ENCODE measurements at places on chromosomes 2 and 18.
A peak's percentile ranks its signal among the peaks of the same experiment; 100 is the strongest.

DNA sequence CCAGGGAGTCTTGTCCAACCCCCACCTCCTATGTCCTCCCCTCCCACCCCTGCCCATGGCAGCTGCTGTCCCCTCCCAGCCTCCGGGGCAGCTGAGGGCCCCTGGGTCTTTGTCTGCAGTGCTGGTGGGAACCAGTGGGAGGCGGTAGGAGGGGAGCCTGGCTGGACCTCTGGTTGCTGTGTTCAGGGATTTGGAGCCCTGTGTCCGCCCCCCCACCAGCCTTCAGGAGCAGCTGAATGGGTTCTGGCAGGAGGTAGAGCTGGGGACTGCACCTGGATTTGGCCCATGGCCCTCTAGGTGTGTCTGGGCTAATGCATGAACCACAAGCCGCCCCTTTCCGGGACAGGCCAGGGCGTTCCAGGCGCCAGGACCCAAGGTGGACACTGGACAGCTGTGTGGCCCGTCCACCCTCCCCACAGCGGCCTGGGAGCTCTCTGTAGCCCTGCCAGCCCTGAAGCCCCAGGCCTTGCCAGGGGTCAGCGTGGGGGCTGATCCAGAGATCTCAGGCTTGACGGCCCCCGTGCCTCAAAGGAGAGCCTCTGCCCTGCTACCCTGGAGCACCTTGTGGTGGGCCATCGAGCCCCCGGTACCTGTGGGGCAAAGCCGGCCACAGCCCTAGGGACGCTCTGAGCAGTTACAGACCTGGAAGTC lies 25.4 kb downstream of the GPC1 start:
- DNase-seq: peak; percentile 26

DNA sequence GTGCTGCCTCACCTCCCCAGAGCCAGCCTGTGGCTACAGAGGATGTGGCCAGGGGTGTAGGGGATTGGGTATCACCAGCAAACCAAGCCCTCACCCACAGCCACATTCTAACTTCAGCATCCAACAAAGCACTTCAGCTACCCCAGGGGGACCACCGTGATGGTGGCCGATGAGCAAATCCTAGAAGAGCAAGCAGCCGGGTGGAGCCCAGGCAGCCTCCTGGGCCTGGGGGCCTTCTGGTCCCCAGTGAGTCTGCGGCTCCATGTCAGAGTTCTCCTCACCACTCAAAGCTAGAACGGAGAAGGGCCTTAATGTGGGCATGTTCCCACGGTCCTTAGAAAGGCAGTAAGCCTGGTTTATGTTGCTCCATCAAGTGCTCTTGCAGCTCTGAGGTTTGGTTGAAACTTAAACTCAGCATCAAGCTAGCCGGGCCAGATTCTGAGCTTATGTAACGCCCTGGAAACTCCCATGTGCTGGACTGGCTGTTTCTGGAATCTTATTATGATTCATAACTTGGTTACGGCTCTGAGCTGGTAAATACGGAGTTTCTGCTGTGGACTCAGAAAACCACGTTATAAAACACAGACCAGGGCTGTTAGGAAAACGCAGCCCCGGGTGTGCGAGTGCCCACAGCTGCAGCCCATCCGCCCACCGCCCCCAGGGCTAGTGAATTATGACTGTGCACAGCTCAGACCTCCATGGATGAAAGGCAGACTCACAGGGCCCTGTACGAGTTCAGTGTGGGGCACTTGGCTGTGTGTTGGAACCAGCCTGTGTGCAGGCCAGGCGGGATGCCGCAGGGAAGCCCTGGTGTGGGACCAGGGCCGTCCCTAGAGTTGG lies 99.8 kb downstream of the SEPTIN10 start:
- no peak for DNase-seq

GRCh38 chr2:21261591-21261990 lies 137.8 kb downstream of the TDRD15 start:
- DNase-seq: no peak

GRCh38 chr2:73705091-73705490 lies 32.1 kb downstream of the TPRKB start:
- DNase-seq: no peak

GRCh38 chr18:58178511-58178910 lies 134.5 kb downstream of the NEDD4L start:
- no peak for DNase-seq

DNA sequence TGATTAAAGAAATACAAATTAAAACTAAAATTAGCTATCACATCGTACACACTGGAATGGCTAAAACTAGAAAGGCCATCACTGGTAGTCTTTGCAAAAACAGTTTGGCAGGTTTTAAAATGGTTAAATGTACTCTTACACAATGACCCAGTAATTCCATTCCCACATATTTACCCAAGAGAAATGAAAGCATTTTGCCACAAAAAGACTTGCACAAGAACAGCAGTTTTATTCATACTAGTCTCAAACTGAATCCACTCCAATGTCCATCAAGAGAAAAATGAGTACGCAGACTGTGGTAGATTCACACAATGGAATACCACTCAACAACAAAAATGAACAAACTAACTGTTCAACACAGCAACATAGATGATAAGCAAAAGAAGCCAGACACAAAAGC lies 29.1 kb downstream of the SP140L start:
- no peak for DNase-seq

GRCh38 chr2:61694312-61695274 lies 156.4 kb upstream of the XPO1 start:
- DNase-seq: peak; percentile 97

GRCh38 chr2:96391153-96391827 lies 55.7 kb downstream of the NCAPH start:
- no peak for DNase-seq

GRCh38 chr2:128415779-128416061 lies 97.1 kb upstream of the HS6ST1 start:
- DNase-seq: no peak

DNA sequence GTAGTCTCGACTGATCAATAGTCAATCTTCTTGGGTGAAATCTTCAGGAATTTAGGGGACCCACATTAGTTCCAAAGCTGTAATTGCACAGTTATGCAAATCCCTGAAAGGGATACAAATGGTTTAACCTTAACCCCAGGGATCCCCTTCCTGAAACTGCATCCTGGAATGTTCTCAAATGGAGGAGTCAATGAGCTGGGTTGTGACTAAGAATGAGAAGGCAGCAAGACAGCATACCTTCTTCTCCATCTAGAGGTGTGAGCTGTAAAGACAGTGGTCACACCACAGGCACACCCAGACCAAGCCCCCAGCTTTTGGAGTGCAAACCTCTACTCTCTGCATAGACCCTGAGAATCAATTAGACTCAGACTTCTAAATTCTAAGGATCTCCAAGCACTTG lies 164.7 kb upstream of the MEIS1 start:
- DNase-seq: no peak

DNA sequence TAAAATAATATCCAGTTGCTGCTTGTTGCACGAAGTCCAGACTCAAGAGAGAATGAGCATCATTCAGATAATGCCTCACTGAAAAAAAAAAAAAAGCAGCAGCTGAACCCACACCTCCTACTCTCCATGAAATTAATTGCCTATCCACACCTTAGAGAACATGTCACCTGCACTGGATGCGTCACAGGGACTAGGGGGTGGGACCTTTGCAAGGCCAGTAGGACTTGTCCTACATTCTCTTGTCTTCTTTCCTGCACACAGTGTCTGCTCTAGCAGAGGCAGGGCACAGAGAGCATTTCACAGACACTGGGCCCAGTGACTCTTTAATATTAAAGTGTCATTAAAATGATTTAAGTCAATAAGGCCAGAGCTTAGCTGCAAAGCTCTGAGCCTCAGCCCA lies at the start of gene ABCA12:
Gene ABCA12, minus strand, starts transcription at position 148 of the 400 bp plus-strand sequence. CDS start 418 bp downstream, outside the sequence.
- DNase-seq: no peak

GRCh38 chr2:70941701-70942100 lies 6.0 kb downstream of the ATP6V1B1 start:
- DNase-seq: no peak

GRCh38 chr2:176648700-176649297 lies 379.6 kb downstream of the MTX2 start:
- no peak for DNase-seq

DNA sequence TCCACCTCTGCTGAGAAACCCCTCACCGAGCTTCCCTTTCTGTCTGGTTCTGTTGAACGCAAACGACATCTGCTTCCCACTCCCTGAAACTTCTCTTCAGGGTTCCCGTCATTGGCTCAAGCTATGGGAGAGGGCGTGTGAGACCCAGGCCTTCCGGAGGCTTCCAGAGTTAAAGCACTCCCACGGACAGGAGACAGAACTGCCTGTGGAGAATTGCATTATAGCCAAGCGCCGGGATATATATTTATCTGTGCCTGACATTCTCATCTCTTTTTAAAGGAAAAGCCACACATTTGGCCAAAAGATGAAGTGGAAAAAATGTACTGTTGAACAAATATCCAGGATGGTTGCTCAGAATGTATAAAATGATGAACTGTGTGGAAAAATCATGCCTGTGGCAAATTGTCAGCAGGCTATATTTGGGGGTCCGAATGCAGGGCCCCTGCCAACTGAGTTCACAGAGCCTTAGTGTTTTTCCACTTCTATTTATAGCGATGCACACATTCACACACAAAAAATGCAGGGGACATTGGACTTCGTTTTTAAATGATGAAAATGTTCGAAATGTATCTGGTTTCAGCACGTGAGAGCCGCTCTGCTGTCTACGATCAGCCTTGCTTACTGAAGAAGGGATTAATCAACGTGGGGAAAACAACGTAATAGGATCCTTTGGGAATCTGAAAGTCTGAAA lies 59.5 kb downstream of the E2F6 start:
- no peak for DNase-seq

DNA sequence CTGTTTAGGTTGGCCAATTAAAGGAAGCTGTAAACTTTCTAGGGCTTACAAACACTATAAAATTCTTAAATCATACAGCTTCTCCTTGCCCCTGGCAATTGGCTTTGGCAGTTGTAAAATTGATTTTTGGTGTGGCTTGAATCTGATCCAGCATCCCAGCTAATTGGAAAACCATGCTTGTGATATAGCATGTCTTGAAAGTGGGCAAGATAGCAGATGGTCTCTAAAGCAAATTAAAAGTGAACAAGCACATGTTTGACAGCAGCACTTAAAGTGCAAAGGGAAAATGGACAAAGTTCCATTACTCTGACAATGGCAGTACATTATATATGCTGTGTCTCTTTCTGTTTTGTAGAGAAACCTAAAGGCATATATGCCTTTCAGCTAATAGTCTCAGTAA lies 302.9 kb upstream of the NXPH2 start:
- DNase-seq: no peak

- DNase-seq: no peak
These were observed 31.7 kb downstream of the LRP2 start for GRCh38 chr2:169330555-169331198.

DNA sequence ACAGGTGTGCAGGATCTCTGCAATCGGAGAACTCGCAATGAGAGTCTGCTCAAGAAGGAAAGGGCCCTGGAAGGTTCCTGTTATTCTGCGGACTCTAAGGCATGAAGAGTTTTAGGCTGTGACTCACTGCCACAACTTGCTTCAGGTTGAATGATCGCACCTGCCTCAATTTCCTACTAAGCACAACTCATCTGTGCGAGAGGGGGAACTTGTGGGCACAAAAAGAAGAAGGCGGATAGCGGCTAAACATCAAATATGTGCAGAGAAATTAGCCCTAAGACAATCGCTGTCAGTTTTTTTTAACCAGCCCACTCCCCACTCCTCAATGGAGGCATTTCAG lies 14.0 kb upstream of the CREG2 start:
- DNase-seq: no peak

DNA sequence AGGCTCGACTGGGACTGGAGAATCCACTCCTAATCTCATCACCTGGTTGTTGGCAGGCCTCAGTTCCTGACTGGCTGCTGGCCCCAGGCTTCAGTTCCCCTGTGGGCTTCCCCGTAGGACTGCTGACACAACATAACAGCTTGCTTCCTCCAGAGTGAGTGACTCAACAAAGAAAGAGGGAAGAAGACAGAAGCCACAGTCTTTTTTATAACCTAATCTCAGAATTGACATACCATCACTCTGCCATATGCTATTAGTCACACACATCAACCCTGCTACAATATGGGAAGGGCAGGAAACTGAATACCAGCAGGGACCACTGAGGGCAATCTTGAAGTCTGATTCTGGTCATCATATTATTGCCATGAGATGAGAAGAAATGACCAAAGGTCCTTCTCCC lies 76.8 kb upstream of the SLC14A2 start:
- DNase-seq: no peak

DNA sequence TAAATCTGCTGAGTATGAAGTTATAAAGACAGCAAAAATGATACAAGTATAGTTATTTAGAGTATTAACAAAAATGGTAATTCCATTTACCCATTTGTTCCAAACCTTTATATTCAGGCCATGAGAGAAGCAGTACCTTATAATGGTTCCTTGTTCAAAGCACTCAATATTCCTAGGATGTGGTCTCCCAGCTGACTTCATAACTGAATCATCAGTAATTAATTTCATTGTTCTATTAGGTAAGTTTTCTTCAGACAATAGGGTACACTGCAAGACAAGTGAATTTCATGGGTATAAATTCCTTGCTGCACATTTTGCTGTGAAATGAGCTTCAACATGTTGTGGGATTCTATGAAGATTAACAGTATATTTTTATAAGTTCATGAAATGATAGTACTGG lies 550.8 kb upstream of the ZEB2 start:
- DNase-seq: no peak
